ENCODE measurements at places on chromosomes 4 and X.

DNA sequence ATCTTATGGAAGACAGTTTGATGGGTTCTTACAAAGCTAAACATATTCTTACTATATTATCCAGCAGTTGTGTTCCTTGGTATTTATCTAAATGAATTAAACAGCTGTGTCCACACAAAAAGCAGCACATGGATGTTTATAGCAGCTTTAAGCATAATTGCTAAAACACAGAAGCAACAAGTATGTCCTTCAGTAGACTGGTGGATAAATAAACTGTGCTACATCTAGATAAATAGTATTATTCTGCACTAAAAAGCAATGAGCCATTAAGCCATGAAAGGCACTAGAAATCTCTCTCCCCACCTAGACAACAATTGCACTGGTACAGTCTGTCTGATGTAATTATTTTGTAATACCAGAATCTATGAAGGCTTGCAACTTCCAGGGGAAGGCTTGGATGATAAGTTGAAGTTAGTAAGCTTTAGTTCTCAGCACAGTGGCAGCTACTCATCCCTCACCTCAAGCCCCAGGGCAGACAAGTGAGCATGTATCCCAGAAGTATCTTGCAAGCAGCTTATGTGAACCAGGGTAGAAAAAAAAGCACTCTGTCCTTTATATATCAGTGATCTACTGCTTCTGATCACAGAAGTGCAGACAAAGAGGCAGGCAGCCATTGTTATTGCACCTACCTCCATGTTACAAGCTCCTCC, 36.9 kb downstream of the WDR17 start:
- DNase-seq = no peak

- no peak for DNase-seq
Measured at GRCh38 chr4:162837679-162838078, 329.0 kb downstream of the NAF1 start.

DNA sequence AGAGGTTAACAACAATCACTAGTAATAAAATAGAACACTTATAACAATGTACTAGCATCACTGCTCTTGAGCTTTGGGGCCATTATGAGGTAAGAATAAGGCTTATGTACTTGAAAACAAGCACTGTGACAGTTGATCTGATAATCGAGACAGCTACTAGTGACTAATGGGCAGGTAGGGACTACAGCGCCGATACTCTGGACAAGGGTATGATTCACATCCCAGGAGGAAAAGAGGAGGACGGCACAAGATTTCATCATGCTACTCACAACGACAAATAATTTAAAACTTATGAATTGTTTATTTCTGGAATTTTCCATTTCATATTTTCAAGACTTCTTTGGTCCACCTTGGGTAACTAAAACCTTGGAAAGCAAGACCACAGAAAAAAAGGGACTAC, 62.3 kb downstream of the FAM184B start:
- DNase-seq = no peak

DNA sequence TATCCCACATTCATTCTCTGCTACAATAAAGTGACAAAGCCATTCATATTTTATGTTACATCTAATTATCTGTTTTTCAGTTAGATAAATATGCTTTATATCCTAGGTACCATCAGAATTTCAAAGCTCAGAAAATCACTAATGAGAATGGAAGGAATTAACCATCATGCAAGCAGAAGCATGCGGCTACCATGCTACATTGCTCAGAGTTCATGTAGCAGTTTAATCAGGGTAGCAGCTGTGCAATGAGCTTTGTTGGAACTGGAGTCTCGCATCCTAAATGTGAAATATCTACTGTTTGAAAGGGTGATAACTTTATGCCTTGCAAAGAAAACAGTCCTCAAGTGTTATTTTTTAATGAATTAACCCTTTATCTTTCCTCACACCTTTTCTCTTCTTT, 77.5 kb downstream of the SNCA start:
- no peak for DNase-seq

GRCh38 chr4:26075583-26075982, 161.6 kb downstream of the SMIM20 start:
- DNase-seq = no peak

- no peak for DNase-seq
Measured at GRCh38 chr4:893276-893994, 38.7 kb downstream of the GAK start.

DNA sequence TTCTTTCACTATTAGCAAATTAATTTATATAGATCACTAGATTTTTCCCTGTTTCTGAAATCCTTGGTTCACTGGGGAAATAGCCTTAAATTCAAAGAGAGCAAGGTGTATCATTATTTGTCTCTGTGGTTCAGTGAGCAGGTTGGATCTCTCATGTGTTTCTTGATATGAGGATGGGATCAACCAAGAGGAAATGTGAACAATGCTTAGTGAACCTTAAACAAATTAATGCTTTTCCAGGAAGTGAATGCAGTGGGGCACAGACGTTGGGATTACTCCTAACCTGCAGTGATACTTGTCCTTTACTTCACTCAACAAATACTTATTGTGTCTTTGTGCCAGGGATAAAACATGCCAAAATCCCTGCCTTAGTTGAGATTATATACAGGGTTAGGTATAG, 193.2 kb downstream of the SHROOM3 start:
- no peak for DNase-seq

- DNase-seq = no peak
Measured at GRCh38 chr4:30939069-30939468, 218.9 kb downstream of the PCDH7 start.

DNA sequence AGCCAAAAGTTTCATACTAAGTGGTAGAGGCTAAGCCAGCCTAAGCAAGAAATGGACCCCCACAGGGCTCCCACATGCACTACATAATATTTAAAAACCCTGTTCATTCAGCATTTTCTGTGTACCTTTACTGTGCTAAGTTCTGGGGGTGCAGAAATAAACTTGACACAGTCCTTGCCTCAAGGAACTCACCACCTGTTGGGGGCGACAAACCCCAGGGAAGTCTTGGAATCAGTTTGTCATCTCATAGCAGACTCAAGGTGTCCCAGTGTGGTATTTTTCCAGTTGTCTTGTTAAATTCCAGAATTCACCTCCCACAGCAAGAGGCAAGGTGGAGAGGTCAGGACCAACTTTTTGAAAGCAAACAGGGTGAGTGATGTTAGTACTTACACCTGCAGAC, 43.1 kb downstream of the ATG4A start:
- no peak for DNase-seq

DNA sequence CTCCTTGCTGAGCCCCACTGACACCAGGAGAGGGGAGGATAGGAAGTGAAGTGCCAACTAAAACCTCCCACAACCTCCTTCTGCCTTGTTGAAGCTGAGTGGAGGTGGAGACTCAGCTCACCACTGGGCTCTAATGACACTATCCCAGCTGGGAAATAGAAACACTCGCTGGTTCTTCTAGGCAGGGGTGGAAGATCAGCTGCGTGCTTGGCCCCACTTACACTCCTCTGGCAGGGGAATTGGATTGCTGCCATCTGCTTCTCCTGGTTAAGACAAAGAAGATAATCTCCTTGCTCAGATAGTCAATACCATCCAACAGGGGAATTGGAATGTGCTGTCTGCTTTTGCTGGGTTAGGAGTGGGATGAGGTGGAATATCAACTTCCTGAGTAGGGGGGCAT, 392.5 kb downstream of the ZNF674 start:
- DNase-seq = no peak

GRCh38 chrX:85114776-85115175, 111.1 kb downstream of the APOOL start:
- DNase-seq = no peak

DNA sequence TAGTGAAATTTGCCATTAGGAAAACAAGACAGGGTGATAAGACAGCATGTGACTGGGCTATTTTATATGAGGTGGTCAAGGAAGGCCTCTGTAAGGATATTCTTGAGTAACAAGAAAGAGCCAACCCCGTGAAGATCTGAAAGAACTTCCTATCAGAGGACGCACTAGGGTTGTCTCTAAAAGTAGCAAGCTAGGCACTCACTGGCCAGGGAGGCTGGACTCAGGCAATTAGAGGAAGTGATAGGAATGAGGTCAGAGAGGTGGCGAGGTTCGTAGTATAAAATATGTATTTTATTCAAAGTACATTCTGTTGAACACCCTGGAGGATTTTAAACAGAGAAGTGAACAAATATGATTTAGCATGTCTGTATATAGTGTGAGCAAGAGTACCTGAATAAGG, 4.6 kb downstream of the BMPR1B start:
- no peak for DNase-seq

DNA sequence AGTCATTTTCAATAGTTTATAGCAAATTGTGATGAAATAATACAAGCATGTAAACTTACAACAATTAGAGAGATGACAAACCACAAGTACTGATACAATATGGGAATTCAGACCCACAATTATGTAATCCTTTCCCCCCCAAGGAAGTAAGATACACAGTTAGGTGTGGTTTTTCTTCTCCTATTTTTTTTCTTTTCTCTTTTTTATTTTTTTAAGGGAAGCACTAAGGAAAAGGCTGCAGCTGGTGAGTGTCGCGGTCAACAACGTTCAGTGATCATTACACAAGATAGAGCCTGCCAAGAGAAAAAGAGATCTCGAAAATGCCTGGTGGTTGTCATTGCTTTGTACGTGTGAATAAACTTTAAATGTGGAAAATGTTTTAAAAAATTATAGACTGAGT, 9.8 kb downstream of the NDNF start:
- DNase-seq = no peak

GRCh38 chr4:87422104-87423052, at the start of gene NUDT9:
Gene NUDT9, plus strand, starts transcription at chr4:87422573. Its CDS starts 333 bp downstream, at chr4:87422906.
- DNase-seq = peak; percentile 86

DNA sequence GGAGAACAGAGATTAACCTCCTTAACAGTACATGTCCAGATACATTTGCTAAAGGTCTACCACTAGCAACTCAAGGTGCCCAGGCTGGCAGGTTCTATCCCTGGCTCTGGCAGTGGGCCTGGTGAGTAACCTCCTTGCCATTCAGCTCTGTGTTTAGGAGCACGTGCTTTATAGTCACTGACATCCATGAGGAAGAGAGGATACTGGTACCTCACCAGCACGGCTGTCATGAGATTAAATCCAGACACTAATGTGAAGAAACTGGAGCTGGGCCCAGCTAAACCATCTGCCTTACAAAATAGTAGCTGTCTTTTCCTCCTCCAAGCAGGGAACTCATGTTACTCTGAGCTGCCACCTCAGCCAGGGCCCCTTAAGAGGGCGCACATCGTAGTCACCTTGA, 45.3 kb downstream of the GPRASP3 start:
- peak; percentile 25 for DNase-seq

DNA sequence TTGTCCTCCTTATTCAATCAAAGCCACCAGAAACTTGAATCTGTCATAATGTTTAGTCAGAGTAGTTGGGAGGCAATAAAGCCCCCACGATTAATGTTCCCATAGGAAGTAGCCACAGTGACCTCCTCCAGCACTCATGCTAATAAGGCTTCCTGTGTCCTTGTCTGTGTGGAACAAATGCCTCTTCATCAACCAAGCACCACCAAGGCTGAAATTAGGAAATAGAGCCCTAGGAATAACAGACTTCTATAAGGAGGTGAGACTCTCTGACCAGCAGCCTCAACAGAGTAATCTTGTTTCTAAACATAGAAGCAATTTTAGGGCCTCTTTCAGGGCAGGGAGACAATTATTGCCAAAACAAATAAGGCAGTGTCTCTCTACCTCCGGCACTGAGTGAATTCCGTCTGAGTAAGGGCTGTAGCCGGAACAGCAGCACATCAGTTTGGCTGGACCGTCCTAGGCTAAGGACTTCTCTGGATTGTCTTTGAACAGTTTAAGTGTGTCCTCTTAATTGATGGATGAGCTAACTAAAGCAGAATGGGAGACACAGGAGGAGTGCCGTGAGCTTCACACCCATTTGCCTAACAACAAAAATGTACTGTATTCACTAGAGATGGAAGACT, 329.2 kb upstream of the HAND2 start:
- DNase-seq = no peak

- DNase-seq = no peak
Measured at GRCh38 chr4:31009926-31010325, 289.8 kb downstream of the PCDH7 start.

DNA sequence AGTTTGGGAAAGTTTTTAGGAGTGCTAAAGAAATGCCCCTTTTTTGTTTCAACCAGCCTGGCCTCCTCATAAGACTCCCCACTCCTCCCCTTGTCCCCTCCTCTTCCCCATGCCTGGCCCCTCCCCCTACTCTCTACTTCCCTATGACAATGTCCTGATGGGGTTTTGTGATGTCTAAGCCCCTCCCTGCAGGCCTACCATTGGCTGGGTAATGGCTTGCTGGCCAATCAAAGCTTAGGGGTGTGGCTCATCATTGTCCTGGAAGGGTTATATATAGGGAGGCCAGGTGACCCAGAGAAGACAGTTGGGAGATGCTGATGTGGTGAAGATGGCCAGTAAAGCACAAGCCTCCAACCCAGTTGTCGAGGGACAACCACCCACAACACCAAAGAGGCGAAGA, 48.2 kb upstream of the PASD1 start:
- DNase-seq = no peak

GRCh38 chr4:124067046-124067445, 645.5 kb downstream of the ANKRD50 start:
- DNase-seq = no peak

DNA sequence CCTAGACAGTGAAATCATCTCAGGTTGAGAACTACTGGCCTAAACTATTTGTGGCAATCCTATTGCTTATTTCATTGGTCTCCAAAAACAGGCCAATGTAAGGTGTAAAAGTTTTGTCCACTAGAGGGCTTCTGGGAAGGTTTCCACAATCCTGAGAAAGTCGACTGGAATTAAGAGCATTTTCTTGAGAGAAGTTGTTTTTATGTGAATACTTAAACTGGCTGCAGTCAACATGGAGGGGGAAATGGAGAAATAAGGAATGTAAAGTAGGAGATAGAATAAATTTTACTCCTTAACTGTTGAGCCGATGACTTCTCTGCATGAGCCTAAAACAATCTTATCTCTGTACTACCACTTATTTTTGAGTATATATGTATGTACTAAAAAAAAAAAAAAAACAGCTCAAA, 11.0 kb upstream of the EIF4E start:
- no peak for DNase-seq

DNA sequence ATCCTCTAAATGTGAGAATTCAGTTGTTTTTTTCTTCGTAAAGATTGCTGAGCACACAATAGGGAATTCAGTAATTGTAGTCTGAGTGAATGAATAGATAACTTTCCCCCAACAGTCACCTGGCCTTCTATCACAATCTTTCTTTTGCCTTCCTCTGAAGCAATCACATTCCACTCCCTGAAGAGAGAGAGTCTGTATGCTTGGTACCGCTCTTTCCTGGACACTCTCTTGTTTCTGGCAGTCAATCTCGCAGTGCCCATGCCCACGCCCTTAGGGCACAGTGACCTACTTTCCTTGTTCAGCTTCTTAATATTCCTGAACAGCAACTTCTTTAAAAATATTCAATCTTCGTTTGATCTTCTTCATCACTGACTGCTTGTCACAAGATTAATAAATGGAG, 255.9 kb downstream of the ADAMTS3 start:
- no peak for DNase-seq

DNA sequence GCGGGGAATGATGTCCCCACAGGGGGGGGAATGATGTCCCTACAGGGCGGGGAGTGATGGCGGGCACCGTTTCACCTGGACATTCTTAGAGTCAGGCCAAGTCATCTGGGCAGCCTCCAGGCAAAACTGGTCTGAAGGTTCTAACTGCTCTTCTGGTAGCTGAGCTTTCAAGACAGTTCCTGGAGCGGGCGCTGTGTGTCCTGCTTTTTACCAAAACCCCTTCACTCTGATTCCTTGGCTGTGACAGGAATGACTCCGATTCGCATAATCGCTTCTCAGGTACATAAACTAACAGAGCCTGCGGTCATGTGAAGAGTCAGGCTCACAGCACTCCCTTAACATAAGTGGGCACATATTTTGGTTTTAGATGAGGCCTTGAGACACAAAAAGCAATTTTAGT, 836.0 kb downstream of the TRIML1 start:
- no peak for DNase-seq
